ENCODE measurements at places on chromosomes 11 and 22. TPM values are rescaled to one million over a fixed set of nuclear protein-coding genes. Genes with fewer than 3 reads are reported as not detected.

KRTAP5-10 gene
- not detected for total RNA-seq

OR56B4 gene
- not detected for total RNA-seq

ANKK1 gene
- total RNA-seq, result not detected

HMOX1 gene
- 85.6 TPM for total RNA-seq

OR10A2 gene
- total RNA-seq, result not detected

IFITM1 gene
- 4.1 TPM for total RNA-seq

MOV10L1 gene
- total RNA-seq, result 7.9 TPM

SORL1 gene
- 0.38 TPM for total RNA-seq

CLTCL1 gene
- 7.6 TPM for total RNA-seq

ENTHD1 gene
- total RNA-seq, result not detected

APOA4 gene
- not detected for total RNA-seq

MMP8 gene
- total RNA-seq, result not detected

SMTNL1 gene
- total RNA-seq, result not detected

ZBTB3 gene
- total RNA-seq, result 7.8 TPM

KLHL35 gene
- 1.5 TPM for total RNA-seq

NELL1 gene
- total RNA-seq, result not detected

TRMU gene
- total RNA-seq, result 46.6 TPM

NXPE2 gene
- total RNA-seq, result not detected
